Epithelial cell of proximal tubule (primary cell): ENCODE measurements at places on chromosomes 12 and 14. TPM values are rescaled to one million over a fixed set of nuclear protein-coding genes. Genes with fewer than 3 reads are reported as not detected.

The ADAM20 gene
- not detected in 2 replicates for total RNA-seq

The DNAJC22 gene
- total RNA-seq = 0.40 and 1.0 TPM in 2 replicates

The STAC3 gene
- total RNA-seq = not detected in 2 replicates

The LRP1-AS gene
- not detected in 2 replicates for total RNA-seq

The AKAP5 gene
- total RNA-seq = 0.69 and 2.2 TPM in 2 replicates

The C1S gene
- total RNA-seq = 1.3 TPM in 1 of 2 replicates, not detected in the other

The MANSC1 gene
- 10.1 and 10.6 TPM in 2 replicates for total RNA-seq

The PRB3 gene
- not detected in 2 replicates for total RNA-seq

The RTL1 gene
- total RNA-seq = 0.06 TPM in 1 of 2 replicates, not detected in the other

The GALNT6 gene
- 32.4 and 72.7 TPM in 2 replicates for total RNA-seq

GRCh38 chr12:69689638-69690037, 9.5 kb downstream of the BEST3 start:
- no peak for DNase-seq

GRCh38 chr12:56034586-56035332, 7.0 kb upstream of the RPS26 start:
- DNase-seq = no peak

GRCh38 chr14:55938249-55938791, 179.9 kb upstream of the PELI2 start:
- peak; percentile 72 for DNase-seq

DNA sequence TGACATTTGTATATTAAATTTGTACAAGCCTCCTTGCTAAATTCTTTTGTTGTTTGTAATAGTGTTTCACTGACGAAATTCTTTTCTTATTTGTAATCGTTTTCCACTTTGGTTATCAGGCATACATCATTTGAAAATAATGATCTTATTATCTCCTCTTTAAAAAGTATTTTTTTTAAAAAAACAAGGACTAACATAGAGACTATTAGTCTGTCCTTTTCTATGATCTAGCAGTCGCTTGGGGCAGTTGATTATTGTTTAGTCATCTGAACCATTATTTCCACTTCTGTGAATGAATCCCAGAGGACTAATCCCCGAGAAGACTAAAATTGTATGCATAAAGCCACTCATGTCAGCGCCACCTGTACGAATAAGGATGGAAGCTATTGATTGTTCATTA, 11.5 kb downstream of the ADGRD1 start:
- DNase-seq = no peak

DNA sequence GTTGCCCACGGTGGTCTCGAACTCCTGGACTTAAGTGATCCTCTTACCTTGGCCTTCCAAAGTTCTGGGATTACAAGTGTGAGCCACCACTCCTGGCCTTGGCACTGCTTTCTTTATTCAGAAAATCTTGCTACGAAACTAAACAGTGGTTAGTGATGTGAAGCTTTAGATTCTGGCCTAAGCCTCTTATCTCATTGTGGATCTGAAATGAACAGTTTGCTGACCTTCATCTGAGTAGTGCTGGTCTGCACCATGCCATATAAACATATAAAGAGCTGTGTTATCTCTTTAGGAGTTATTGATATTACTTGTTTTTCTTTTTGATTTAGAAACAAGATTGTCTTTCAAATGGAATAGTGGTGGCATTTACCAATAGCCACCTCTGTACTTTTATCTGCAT, 22.6 kb downstream of the SRGAP1 start:
- DNase-seq = no peak

DNA sequence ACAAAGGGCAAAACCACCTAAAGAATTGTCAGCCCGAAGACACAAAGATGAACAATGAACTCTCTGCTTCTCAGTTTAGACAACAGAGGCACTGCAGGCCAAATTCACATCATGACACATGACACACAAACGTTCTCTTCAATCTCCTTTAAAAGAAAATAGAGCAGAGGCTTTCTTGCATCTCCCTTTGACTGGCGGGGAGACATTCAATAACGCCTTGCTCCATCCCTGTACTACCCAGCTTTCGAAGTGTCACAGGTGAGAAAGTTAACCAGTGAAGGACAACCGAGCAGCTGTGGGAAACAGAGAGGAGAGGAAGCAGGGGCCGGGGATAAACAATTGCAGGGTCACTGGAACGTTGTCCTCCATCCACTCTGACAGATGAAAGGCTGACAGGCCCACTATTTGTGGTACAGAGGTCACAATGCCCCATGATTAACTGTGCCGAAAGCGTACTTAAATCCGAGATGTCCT, 130.8 kb downstream of the PHLDA1 start:
- DNase-seq = no peak

DNA sequence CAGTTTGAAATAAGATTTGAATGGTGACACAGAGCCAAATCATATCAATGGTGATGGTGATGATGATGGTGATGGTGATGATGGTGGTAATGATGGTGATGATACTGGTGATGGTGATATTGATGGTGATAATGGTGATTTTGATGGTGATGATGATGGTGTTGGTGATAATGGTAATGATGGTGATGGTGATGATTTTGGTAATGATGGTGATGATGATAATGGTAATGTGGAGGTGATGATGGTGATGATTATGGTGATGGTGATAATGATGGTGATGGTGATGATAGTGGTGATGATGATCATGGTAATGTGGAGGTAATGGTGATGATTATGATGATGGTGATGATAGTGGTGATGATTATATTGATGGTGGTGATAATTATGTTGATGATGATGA, 311.9 kb upstream of the SFSWAP start:
- DNase-seq = no peak

- DNase-seq = no peak
Observed at GRCh38 chr12:82800185-82800584, 113.5 kb downstream of the TMTC2 start.

DNA sequence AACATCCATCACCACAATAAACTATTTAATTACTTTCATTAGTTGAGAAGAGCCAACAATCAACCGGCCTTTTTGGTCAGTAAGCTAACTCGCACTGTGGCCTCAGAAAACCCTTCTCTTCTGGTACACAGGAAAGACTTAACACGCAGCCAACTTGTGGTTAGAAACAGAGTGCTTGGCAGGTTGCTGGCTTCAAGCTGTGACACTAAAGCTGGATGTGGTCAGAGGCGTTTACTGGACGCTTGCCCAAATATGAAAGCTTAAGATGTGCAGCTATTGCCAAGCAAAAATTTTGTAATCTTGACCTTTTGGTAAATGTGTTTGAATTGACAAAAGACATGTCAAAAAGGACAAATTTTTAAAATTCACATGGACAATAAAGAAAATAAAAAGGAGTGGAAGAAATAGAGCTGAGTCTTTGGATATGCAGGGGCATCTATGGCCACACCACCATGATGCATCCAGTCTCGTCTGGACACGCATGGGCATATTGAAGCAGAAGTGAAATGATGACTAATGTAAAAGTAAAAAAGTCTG, 2.6 kb upstream of the KLRK1 start:
- DNase-seq = no peak

- no peak for DNase-seq
Observed at GRCh38 chr14:75247286-75247922, 31.2 kb upstream of the FOS start.

DNA sequence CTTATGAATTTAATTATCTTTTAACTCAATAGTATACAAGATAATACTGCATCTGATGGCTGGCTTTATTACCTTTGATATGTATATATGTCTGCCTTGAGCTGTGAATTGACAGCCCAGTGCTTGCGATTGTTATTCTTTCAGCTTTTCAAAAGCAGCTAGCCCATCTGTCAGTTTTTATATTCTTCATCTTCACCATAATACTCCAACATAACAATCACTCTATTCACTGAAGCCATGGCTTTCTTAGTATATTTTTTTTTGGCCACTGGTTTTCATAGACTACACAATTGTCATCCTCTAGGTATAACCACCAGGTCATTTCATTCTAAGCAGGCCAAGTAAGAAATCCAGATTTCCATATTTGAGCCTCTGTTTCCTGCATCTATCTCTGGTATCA, 1026.1 kb downstream of the FSCB start:
- no peak for DNase-seq

GRCh38 chr14:61113561-61114225, 132.6 kb downstream of the SLC38A6 start:
- no peak for DNase-seq

DNA sequence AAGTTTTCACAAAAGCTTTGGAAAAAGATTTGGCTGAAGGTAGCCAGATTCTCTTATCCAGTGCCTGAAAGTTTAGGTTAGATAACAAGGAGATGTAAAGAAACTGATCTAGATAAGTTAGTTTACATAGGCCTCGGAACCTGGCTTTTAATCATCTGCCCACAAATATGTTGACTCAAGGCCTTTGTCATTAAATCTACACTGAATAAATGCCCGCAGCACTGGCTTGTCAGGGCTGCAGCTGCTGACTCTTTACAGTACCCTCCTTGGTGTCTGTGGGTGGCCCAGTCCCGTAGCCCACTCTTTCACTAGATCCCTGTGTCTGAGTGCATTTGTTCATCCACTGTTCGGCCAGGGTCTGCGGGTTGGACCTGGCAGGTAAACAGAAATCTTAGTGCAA, 58.0 kb downstream of the TMEM116 start:
- no peak for DNase-seq

DNA sequence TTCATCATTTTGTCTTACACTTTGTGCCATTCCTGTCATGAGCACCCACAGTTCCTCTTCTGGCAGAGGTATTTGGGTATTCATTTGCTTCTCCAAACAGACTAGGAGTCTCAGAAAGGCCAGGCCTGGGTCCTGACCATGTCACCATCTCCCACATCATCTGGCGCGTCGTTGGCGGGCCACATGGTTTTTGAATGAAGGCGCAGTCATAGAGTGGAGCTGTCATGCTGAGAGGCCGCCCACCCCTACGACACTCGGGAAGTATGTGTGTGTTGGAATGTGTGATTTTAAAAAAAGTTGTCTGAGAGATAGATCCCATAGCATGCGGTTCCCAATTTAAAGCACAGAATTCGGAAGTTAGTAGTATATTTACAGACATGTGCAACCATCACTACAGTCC, 15.6 kb upstream of the TTC7B start:
- no peak for DNase-seq

GRCh38 chr12:46956451-46957035, 122.9 kb upstream of the PCED1B start:
- no peak for DNase-seq

DNA sequence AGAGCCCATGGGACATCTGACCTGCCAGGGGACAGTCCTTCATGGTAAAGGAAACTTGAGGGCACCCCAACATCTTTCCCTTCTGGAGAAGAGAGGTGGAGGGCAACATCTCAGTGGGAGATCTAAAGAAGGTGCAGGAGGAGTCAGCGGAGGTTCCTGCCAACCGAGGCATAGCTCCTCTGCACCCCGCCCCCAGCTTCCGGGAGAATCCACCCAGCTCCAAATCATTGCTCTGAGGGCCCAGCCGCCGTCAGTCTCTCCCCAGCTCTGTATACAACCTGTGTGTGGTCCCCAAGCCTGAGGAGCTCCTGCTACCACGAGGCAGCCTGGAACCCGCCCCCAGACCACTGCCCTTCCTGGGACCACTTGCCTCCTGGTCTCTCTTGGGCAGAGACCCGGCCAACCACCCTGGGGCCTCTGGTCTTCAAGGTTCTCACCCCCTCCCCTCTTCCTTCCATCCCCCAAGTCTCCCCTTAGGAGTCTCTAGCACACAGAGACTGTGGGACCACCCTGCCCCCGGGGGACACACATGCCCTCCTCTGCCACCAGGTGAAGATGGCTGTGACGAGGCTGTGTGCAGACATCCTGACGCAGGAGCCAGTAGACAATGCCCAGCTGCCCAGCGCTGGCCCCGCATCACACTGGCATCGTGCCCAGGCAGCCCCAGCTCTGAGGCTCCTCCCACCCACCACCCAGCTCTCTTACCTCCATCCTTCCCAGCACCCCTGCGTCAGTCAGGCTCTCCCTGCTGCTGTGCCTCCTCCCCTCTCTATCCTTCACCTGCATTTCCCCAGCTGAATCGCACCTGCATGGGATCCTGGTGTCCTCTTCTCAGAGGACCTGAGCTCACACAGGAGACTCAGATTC, 13.0 kb upstream of the NUDT14 start:
- no peak for DNase-seq

- no peak for DNase-seq
Observed at GRCh38 chr12:47557386-47557785, 148.4 kb downstream of the RPAP3 start.

- no peak for DNase-seq
Observed at GRCh38 chr12:24463375-24463774, 485.5 kb downstream of the BCAT1 start.

DNA sequence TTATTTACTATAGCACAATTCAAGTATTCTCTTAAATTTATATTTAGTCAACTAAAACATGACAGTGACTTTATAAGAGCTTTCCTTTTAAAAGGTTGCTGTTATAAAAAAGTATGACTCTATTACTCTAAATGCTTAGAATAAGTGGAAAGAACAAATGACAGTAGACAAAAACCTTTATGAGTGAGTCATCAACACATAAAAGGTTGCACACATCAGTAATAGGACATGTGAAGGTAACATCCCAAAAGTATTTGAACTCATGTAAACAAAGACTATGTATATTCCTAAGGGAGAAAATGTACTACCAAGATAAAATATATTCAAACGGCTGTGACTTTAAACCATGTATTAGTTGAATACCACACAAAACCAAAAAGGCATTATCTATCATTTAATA, 98.8 kb downstream of the PAWR start:
- no peak for DNase-seq

- no peak for DNase-seq
Observed at GRCh38 chr14:70934084-70934483, 26.8 kb downstream of the PCNX1 start.
